ENCODE measurements at places on chromosomes 3 and 15. TPM values are rescaled to one million over a fixed set of nuclear protein-coding genes. Genes with fewer than 3 reads are reported as not detected.

CFAP100 gene
- not detected for total RNA-seq

GXYLT2 gene
- total RNA-seq = 1.1 TPM

COLQ gene
- total RNA-seq = 3.8 TPM

DNA sequence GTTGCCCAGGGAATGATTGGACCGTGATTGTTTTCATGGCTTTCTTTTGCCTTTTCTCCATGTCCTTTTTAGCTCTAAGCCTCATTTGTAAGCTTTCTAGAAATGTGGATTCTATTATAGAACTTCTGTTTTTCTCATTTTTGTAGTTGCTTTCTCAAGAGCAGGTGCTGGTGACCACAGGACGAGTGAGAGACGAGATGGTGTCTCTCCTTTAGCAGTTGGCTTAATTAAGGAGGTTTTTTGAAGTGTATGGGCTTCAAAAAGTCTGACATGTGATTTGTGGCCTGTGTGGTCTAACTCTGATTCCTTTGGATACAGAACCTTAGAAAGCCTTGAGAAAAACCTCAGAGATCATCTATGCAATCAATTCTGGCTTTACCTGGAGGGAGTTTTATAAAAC, 292.8 kb downstream of the LPP start:
- no peak for DNase-seq

DNA sequence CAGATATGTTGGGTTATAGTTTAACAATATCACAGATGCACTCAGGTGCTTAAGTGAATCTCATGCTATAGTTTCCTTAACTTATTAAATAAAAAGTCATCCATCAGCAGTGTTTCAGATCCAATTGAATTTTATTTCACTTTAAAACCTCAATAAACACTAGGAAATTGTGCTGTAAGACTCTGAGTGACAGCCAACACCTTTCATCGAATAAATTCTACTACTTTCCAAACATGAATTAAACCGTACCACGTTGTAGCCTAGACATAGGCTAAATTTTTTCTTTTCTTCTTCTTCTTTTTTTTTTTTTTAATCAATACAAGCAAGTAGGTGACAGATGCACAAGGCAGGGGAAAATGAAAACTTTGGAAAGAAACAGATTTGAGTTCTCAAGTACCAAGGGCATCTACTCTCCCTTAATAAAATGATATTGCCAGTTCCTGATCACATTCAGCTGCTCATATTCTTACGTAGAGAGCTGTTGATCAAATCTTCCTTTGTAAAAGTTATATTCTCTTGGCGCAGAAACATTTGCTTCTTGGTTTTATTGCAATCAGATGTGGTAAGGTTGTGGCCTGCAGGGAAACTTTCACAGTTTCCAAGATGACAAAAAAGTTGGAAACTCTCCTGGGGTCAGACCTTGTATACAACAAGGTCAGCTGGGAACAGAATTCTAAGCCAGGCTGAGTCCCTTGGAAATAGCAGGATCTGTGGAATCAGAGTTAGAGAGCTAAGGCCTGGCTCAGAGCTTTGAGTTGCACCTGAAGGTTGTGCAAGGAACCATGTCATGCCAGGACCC, 147.7 kb downstream of the CD47 start:
- DNase-seq = no peak

DNA sequence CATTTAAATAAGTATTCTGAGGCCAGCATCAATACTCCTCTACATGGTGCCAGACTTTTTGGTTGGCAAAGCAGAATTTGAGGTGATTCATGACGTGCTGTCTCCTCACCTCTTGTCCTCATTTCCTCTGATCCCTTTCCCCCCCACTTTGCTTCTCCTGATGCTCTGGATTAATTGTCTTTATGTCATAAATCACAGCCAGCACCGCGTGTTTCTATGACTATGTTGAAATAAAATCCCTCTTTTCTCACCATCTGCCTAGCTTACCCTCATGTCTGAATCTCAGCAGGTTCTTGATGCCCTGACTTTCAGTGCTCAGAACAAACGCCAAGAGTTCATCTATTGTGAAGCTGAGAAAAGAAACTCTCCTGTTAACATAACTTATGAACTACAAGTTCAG, 19.7 kb upstream of the PTPRG start:
- DNase-seq = no peak

GRCh38 chr3:182364723-182365650, 428.3 kb upstream of the ATP11B start:
- no peak for DNase-seq

GRCh38 chr3:107562969-107563529, 40.3 kb downstream of the BBX start:
- no peak for DNase-seq
